ENCODE measurements at places on chromosomes 6 and 20.
A peak's percentile ranks its signal among the peaks of the same experiment; 100 is the strongest.

DNA sequence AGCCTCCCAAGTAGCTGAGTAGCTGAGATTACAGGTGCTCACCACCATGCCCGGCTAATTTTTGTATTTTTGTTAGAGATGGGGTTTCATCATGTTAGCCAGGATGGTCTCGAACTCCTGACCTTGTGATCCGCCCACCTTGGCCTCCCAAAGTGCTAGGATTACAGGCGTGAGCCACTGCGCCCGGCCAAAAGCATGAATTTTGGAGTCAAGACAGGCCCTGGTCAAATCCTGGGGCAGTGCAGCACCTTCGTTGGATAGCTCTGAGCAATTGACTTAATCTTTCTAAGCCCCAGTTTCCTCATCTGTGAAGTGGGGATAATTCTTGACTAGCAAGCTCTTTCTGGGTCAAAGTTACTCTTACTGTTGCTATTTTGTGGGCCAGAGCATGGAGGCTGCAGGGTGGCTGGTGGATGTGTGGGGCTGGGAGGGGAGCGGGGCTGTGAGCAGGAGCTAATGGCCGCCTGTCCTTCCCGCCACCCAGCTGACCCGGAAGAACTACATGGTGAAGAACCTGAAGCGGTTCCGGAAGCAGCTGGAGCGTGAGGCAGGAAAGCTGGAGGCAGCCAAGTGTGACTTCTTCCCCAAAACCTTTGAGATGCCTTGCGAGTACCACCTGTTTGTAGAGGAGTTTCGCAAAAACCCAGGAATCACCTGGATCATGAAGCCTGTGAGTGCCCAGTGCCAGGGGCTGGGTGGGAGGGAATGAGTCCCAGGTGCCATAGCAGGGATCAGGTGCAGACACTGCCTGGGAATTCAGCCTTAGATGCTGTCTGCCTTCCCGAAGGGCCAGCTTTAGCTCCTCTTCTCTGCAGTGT lies 39.0 kb downstream of the TTLL9 start:
- DNase-seq, result no peak

DNA sequence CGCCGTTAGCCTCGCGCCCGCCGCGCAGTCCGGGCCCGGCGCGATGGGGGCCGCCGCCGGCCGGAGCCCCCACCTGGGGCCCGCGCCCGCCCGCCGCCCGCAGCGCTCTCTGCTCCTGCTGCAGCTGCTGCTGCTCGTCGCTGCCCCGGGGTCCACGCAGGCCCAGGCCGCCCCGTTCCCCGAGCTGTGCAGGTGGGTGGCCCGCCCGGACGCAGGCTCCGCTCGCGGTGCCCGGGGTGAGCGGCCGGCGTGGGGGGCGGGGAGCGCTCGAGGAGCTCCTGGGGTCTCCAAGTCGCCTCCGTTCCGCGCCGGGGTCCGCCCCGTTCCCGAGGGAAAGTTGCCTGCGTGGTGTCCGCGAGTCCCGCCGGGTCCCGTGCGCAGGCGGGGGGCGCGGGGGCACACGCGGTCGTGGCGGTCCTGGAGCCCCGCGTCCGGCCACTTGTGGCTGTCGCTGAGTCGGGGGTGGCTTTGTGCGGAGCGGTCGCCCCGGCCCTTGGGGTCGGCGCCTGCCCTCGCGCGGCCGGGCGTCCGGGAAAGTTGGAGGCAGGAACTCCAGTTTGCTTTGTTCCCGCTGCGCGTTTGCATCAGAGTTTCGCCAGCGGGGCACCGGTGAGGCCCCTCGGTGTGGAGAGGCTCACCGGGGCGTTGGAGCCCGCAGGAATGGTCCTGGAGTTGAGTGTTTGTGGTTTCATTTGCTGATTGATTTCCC lies 476 bp downstream of the IGF2R start:
- no peak for DNase-seq

DNA sequence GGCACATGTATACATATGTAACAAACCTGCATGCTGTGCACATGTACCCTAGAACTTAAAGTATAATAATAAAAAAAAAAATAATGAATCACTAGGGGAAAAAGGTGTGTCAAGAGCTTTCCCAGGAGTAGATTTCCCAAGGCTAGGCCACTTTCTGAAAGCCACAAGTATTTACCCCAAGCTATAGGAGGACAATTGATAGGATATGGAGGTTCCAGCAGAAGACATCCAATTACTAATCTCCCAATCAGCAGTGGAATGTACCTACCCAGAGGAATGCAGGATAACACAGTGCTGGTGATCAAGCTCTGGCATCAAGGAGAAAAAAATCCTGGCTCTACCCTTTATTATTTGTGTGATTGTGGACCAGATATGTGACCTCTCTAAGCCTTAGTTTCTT lies 562.7 kb downstream of the RFPL4B start:
- no peak for DNase-seq

- no peak for DNase-seq
Measured at GRCh38 chr6:44078827-44079671, 48.2 kb downstream of the MRPL14 start.

DNA sequence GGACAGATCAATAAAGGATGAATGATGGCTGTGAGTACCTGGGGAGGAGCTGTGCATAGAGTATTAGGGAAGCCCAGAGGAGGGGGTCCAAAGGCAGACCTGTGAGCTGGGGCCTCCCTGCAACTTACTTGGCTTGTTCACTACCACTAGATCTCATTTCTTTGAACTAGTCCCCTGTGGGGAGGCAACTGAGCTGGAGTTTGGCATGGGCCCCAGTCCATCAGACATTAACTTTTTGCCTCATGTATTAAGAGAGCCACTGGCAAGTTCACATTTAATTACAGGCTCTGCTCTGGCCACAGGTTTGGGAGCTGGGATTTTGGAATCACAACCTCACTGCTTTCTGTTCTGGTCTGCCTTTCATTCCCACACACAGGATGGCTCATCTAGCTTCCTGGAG lies 254.1 kb downstream of the PRL start:
- DNase-seq, result peak; percentile 71

GRCh38 chr20:46756419-46756818 lies 47.0 kb downstream of the SLC2A10 start:
- DNase-seq, result no peak

DNA sequence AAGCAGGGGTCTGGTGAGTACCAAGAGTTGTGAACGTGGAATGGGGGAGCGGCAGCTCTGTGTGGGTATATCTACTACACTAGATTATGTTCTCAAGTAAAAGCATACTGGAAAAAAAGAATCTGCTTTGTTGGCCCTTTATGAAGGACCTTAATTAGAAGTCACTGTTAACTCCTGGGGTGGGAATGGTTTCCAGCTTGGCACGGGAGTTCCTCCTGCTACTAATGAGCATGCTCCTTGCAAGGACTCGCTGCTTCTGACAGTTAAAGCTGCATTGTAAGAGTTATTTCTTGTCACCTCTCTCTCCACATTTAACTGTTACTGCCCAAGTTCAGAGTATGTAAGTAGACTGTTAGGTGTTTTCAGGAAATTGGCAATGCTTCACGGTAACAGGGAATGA lies 292.7 kb downstream of the ZFAND3 start:
- DNase-seq, result no peak

GRCh38 chr6:84027340-84028181 lies 6.0 kb upstream of the MRAP2 start:
- DNase-seq, result no peak

DNA sequence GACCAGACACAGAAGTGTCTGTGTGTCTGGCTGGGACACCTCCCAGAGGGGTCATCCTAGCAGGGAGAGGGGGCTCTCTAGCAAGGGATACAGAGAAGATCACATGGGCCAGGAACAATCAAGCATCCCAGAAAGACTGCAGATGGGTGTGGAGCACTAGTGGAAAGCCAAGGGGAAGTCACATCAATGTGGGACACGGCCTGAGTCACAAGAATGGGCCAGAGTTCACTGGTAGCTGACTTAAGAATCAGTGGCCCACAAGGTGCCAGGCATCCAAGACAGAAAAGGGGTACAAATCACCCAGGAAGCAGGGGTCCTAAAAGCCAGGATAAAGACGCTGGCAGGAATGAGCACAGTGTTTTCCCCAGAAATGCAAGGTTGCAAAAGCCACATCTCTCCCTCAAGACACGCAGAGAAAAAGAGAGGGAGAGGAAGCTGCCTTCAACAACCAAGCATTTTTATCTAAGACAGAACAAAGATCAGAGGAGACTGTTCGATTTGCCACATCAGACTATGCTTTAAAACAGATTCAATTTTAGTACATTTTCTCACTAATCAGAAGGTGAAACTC lies 113.6 kb upstream of the DST start:
- no peak for DNase-seq

- no peak for DNase-seq
Measured at GRCh38 chr6:25872814-25873213, 1.2 kb downstream of the SLC17A3 start.

- DNase-seq, result no peak
Measured at GRCh38 chr6:81169166-81169565, 583.3 kb downstream of the TENT5A start.

- no peak for DNase-seq
Measured at GRCh38 chr6:131982740-131983259, 31.6 kb upstream of the CCN2 start.

- no peak for DNase-seq
Measured at GRCh38 chr6:83893024-83893423, 33.5 kb downstream of the CYB5R4 start.

DNA sequence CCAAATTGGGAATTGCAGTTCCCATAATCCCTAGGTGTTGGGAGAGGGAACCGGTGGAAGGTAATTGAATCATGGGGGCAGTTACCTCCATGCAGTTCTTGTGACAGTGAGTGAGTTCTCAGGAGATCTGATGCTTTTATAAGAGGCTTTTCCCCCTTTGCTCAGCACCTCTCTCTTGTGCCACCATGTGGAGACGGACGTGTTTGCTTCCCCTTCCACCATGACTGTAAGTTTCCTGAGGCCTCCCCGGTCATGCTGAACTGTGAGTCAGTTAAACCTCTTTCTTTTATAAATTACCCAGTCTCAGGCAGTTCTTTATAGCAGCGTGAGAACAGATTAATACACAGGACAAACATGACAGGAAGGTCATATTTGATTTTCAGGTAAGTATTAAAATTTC lies 25.3 kb upstream of the HECA start:
- DNase-seq, result peak; percentile 18

DNA sequence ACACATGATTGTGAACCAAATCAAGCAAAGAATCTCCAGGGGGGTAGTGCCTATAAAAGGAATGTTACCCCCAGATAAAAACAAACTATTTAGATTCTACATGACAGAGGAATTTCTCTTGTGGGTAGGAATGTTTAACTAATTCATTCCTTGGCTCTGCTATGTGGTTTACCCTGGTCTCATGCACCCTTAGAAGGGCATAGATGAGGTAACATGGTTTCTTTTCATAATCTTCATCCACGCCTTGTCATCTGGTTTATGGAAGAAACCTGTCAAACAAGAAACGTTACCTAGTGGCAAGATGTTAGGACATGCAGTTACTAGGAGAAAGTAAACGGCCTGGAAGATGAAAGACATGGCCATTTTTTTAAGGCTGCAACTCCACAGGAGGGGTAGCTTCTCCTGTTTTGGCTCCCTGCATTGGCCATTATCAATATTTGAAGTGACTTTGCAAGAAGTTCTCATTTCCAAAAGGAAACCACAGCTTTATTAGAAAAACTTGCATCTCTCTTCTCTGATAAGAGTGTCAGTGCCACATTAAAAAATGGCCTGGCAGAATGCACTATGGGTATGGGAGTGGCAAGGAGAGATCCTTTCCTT lies 45.5 kb downstream of the STX11 start:
- DNase-seq, result no peak

DNA sequence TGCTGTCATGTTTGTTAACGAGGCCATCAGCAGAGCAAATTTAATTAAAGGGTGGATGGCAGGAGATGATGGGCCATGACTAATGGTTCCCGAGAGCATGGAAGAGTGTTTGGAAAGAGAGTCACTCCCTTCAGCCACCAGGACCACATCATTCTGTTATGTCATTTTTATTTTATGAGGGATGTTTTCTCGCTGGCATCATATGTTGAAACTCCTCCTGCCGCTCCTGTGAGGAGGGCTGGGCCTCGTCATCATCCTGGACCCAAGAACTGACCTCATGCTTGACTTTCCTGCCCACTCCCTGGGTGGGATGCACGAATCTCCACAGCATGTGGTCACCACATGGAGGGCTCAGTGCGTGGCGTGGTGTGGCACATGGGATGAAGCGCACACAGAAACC lies 86.4 kb upstream of the FRMD1 start:
- DNase-seq, result no peak

DNA sequence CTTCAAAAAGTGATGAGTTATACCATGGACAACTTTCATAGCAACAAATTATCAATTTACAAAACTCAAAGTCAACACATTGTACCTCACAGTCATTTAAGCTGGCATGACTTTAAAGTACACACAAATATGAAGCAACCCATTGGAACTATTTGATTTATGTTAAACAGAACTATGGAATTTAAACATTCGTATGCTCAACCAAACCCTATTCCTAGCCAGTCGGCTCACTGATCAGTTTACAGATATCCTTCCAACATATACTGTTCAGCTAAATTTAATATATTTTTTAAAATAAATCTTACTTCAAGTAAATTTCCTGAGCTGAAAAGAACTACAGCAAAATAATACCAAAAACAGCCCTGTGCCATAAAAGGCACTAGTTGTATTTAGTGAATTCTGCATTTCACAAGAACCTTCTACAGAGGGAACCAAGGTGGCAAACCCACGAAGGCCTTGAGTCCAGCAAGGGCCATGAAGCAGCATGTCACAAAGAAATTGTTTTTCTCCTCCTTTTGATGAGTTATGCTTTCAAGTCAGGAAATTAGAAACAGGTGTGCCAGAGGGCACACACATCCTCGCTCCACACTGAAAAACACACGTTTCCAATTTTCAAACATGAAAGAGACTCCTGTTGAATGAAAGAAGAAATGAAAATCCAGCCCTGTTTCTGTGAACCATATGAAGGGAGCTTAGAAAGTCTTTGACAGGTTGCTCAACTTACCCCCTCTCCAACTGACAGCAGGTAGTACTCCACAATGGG lies 122.8 kb downstream of the TASP1 start:
- no peak for DNase-seq

DNA sequence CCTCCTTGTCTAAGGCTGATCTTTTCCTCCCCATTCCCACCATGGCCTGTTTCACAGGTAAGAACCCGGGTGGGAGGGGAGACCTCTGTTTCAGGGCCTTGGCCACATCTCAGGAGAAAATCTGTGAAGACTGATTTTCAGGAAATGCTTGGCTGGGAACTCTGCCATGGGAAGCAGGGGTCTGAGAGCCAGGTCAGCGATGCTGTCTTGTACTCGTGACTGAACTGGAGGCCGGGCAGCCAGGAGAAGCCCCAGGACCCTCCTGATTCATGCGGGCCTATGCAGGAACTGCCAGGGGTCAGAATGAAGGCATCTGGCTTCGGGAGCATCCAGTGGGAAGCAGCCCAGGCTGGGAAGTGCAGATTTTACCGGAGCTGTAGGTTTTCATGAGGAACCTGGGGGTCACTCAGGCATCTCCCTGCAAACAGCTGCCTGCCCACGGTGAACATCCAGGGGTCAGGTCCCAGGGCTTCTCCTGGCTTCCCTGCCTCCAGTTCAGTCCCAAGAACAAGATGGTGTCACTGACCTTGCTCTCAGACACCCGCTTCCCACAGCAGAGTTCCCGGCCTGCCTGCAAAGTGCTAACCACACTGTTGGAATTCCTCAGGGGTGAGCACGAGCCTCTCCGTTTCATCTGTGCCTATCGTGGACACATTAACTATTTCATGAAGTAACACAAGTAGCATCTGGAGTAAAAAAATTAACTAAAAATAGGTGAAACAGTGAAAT lies 90.2 kb upstream of the SULF2 start:
- peak; percentile 44 for DNase-seq

- DNase-seq, result no peak
Measured at GRCh38 chr20:51747182-51747911, 20.8 kb downstream of the ATP9A start.
